CD4-positive, alpha-beta T cell treated with Interleukin-4 for 4 hours (primary cell): ENCODE measurements at places on chromosomes 5 and 9.

DNA sequence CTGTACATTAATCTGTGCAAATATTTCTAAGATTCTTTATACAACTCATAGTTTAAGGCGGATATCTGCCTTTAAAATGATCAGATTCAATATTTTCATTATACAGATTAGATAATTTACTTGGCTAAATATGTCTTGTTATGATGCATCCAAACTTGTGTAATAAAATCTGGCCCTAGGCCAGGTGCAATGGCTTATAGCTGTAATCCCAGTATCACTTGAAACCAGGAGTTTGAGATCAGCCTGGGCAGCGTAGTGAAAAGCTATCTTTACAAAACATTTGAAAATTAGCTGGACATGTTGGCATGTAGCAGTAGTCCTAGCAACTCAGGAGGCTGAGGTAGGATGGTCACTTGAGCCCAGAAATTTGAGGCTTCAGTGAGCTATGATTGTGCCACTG is 2002.2 kb upstream of the ACO1 start:
- no peak for DNase-seq

DNA sequence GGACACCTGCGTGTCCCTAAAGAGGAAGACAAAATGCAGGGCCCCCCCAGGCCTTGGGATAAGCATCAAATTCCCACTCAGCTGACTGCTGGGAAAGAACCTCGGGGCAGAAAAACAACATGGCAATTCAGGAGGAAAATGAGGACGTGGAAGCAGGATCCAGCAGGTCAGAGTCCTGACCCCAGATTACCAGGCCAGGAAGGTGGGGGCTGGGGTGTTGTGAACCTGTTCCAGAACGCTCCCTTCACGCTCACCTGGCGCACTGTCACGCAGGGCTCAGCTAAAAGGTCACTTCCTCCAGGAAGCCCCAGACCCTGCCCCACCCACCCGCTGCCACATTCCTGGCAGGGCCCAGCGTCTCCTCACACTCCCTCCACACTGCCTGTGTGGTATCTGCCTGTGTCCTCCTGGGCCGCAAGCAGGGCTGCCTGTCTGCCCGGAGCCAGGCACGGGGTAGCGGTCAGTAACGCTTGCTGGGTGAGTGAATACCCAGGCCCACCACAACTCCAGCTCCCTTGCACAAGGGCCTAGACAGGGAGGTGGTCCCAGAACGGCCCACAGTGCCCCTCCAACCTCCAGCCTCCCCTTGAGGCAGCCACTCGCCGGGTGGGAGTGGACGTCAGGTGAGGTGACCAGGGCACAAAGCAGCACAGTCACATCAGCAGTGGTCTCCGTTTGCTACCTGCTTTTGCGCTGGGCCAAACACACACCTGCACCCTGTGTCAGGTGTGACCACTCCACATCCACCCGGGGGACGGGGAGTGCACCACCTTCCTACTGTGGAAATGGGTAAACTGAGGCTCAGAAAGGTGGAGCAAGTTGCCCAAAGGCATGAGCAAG is 18.1 kb downstream of the VAV2 start:
- no peak for DNase-seq

GRCh38 chr5:131357739-131358561 is 94.1 kb downstream of the CDC42SE2 start:
- no peak for DNase-seq

GRCh38 chr5:169011451-169011850 is 289.5 kb downstream of the SLIT3 start:
- DNase-seq, result no peak

DNA sequence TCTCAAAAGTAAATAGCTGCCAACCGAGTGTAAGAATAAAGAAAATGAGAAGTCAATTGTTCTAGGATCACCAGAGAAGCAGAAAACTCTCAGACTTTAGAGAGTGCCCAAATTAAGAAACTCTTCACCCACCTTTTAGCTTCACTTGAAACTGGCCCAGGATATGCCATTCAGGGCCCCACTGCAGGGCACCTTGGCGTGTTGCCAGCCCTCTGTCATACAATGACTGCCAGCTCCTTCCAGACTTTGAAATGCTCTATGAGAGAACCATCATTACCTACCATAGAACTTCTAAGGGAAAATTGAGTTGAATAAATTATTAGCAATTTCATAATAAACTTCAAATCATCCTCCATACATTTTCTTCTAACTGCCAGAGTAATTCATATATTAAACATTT is 240.5 kb downstream of the CETN3 start:
- DNase-seq, result no peak

GRCh38 chr5:31375999-31376720 is 155.7 kb downstream of the DROSHA start:
- DNase-seq, result no peak

DNA sequence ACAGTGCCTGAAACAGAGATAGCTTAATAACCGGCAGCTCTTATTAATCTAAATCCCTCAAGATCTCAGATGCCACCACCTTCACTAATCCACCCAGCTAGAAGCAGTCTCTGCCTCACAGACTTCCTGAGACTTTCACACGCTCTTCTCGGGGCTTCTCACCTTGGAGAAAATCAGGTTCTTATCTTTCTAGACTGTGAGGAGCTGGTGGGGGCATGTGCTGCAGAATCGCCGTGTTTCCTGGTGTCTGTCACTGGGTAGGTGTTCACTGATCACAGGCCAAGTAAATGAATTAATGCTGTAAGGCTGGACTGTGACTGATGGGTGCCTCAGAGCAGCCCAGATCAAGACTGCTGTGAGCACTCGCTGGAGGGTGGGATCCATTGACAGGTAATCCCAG is 101.7 kb downstream of the PSD2 start:
- DNase-seq, result no peak

DNA sequence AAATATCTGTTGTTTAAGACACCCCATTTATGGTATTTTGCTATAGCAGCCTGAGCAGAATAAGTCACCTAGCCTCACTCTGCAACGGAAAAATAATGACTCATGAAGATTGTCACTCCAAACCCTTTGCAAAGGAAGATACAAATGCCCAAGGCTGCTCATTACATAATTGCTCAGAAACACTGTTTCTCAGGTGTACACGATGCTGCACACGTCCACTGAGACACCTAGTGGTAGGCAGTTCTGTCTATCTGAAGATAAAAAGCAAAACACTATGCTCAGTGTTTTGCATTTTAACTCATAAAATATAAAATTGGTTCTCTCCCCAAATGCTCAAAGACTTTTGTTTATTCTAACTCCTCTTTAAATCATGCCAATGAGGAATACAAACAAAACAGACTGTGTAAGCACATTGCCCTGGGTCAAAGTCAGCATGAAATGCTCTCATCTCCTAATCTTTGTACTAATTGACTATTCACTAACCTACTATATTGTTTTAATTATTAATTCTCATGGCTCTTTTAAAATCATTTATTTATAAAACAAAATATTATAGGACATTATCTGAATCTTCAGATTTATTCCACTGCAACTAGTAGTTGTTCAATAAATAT is 7.7 kb upstream of the TSLP start:
- DNase-seq, result no peak

DNA sequence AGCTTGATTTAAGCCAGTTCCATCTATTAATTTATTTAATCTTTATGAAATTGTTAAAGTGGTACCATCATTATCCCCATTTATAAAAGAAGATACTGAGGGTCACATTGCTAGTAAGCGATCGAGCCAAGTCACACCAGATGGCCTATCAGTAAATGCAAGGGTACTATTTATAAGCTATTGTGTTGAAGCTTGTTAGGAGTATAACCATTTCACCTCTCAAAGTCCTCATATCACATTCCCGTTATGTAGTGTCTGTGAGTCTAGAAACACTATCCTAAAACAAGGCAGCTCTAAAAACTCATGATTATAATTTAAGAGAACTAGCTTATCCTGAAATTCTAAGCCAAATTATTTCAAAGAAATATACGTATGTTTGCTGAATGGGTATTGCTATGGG is 1161.8 kb downstream of the EFNA5 start:
- no peak for DNase-seq
